ENCODE measurements at places on chromosomes 11 and 22.

- DNase-seq = peak; percentile 84
Measured at GRCh38 chr11:62545437-62546243, 966 bp downstream of the AHNAK start.

DNA sequence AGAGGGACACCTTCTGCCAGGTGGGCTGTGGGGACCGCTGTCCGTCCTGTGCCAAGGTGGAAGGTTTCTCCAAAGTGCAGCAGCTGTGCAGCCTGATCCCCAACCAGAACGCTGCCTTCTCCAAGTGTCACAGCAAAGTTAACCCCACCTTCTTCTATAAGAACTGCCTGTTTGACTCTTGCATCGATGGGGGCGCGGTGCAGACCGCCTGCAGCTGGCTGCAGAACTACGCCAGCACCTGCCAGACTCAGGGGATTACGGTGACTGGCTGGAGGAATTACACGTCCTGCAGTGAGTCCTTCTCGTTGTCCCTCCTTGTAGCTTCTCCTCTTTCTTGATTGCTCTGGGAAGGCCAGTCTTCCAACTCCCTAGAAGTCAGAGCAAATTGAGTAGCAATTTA lies 44.8 kb downstream of the TECTA start:
- no peak for DNase-seq

- no peak for DNase-seq
Measured at GRCh38 chr11:122717264-122717867, 61.8 kb downstream of the UBASH3B start.

- DNase-seq = no peak
Measured at GRCh38 chr11:61054927-61055562, 47.2 kb upstream of the CD5 start.

- DNase-seq = no peak
Measured at GRCh38 chr22:31393893-31394292, 5.5 kb upstream of the DRG1 start.

DNA sequence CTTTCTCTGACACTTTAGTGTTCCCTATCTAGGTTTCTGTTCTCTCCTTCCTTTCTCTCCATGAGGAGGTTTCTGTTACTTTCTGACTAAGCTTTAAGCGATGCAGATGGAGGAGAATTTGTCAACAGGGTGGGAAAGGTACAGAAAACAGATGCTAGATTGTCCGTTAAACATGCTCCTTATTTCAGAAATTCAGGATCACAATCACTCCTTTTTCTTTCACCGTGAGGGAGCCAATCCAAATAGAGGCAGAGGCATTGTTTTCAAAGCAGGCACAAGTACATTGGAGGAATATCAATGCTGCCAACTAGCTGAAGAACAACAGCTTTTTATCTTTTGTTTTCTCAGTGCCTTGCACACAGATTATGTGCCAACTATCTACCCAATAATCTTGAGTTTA lies 215.7 kb upstream of the FOLH1 start:
- no peak for DNase-seq

GRCh38 chr22:33605666-33606065 lies 314.6 kb downstream of the LARGE1 start:
- no peak for DNase-seq

- no peak for DNase-seq
Measured at GRCh38 chr11:133925756-133926155, 31.0 kb downstream of the IGSF9B start.

DNA sequence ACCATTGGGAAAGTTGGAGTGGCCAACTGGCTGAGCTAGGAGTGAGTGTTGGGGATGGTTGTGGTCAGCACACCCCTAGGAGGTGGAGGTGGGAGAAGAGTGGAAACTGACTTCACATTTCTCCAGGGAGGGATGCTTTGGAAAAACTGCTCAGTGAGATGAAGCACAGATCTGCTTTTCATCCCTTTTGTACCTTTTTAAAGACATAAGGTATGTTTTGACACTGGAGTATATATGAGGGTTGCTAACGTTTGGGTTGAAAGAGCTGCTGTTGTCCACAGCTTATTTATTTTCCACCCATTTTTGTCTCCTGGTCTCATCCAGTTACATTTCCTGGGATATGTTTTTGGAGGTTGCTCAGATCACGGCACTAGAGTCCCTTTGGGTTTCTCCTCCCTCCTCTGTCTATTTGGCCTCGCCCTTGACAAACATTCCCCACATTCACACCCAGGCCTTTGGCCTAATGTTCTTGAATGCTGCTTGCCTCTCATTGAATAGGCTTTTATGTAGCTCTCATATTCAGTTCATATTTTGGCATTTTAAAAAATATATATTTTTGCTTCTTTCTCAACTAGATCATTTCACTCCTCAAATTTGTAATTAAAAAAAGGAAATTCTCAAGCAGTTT lies 8.3 kb downstream of the SREBF2 start:
- DNase-seq = no peak

- DNase-seq = no peak
Measured at GRCh38 chr22:30816413-30816812, 121.7 kb downstream of the OSBP2 start.

- no peak for DNase-seq
Measured at GRCh38 chr22:43396321-43396933, 15.4 kb upstream of the MPPED1 start.

GRCh38 chr22:30398685-30399680 lies 2.2 kb downstream of the SEC14L2 start:
- no peak for DNase-seq

- no peak for DNase-seq
Measured at GRCh38 chr11:2187280-2187707, 15.7 kb upstream of the TH start.

- DNase-seq = no peak
Measured at GRCh38 chr11:30949838-30950237, 363.7 kb upstream of the MPPED2 start.

DNA sequence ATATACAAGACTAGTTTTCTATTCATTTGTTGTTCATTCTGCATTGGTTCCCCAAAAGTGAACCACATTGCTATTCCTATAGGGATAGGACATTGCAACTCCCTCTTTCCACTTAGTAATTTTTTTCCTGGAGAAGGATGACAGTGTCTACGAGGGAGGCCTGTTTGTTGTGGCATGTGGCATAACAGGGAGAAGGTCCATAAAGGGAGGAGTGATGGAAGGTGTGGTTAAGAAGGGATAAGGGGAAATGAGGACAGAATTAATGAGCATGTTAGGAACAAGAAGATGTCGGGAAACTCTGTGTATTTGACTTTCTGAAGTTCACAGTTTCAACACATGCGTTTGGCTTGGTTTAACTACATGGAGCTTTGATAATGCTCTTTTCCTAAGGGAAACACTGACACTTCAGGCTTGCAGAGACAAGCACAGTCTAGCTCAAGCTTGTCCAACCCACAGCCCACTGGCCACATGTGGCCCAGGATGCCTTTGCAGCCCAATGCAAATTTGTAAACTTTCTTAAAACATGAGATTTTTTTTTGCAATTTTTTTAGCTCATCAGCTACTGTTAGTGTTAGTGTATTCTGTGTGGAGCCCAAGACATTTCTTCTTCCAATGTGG lies 149.7 kb downstream of the TRPC6 start:
- no peak for DNase-seq

GRCh38 chr11:5690216-5690615 lies 626 bp downstream of the TRIM22 start:
- no peak for DNase-seq

DNA sequence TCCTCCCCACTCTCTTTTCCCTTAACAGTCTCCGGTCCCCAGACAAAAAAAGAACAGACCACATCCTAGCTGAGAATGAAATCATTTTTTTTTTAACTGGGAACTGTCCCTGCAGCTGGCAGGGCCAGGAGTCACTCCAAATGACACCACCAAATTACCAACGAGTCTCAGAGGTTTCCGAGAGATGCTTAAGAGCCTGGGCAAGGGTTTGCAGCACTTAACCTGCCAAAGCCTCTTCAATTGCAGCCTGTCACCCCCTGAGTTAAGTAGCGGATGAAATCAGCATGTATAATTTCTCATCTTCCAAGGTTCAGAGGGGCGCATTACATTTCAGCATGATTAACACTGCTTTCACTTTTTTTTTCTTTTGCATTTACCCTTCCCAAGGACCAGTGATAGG lies 71.8 kb downstream of the TENM4 start:
- no peak for DNase-seq

GRCh38 chr11:45225277-45225676 lies 60.9 kb downstream of the SYT13 start:
- no peak for DNase-seq
